ENCODE measurements at places on chromosomes 6 and 20.

DNA sequence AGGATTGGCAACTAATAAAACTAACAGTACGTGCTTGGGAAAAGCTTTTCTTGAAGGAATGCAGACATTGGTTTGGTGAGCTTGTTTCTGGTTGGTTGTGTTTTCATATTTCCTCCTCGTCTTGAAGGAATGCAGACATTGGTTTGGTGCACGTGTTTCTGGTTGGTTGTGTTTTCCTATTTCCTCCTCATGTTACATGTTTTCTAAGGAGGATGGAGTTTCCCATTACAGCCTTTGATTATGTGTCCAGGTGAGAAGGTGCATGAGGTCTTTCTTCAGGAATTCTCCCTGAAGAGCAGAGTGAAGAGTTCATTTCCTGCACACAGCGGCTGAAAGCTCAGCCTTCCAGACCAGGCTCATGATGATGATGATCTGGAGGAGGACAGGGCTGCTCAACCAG is 190.6 kb downstream of the SMOC2 start:
- DNase-seq, result no peak

- no peak for DNase-seq
Observed at GRCh38 chr6:52746213-52746612, 17.1 kb downstream of the GSTA2 start.

DNA sequence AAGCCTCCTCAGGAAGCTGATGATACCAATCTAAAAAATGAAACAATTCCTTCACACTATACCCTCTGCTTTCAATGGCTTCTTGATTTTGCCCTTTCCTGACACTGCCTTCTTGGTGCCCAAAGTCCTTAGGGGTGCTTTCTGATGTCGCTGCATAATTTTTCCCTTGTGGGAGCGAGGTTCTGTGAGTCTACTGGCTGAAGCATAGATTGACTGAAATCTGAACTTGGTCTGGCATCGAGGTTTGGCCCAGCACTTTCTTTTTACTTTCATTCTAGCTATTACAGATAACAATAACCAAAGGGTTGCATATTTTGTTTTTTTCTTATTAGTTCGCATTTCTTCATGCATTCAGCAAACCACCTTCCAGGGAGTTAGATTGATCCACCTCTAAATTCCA is 65.8 kb downstream of the E2F3 start:
- DNase-seq, result no peak

GRCh38 chr6:39897698-39898097 is 36.6 kb downstream of the MOCS1 start:
- DNase-seq, result no peak

All from eye (tissue), 1 donor.